ENCODE measurements at places on chromosomes 2 and 18.

DNA sequence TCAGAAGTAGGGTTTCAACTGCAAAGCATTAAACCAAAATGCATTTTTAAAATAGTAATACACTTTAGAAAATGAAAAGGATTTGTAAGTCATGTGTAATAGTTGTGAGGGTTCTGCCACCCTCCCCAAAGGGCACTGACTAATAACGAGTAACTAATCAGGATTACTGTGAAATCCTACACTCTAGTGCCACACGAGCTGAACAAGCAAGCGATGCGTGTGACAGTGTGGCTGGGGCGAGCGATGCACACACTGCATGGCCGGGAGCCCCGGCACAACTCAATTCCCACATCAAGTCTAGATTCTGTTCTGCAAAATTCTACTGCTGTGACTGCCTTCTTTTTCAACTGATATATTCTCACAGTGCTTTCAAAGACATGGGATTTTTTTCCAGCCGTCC, 156.4 kb downstream of the SEPTIN10 start:
- DNase-seq = no peak

GRCh38 chr2:237572742-237573101, 6.3 kb downstream of the PRLH start:
- no peak for DNase-seq

DNA sequence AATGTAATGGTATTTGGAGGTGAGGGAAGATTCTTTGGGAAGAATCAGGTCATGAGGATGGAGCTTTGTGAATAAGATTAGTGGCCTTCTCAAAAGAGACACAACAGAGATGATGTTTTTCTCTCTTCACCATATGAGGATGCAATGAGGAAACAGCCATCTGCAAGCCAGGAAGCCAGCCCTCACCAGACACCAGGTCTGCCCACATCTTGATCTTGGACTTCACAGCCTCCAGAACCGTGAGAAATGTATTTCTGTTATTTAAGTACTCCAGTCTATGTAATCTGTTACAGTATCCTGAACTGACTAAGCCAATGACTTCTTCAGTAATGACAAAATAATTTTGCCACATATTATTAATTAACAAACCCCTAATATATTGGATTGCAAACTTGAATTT, 28.3 kb downstream of the CYRIA start:
- no peak for DNase-seq

DNA sequence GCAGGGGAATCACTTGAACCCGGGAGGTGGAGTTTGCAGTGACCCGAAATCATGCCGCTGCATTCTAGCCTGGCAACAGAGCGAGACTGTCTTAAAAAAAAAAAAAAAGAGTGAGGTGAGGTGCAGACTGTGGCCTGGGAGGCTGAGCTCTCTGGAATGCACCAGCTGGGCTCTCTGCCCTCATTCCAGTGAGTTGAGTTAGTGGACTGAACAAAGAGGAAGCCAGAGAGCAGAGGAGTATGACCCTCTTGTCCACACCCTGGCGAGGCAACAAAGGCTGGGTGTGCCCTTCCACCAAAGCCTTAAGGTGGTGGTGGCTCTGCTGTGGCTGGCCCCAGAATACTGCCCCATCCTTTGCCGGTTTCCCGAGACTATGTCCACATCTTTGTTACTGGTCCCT, 71.3 kb upstream of the ACKR3 start:
- DNase-seq = no peak

- no peak for DNase-seq
These were observed 3.7 kb upstream of the TUBA4B start for GRCh38 chr2:219249203-219249980.

GRCh38 chr2:238155761-238156694, 2.7 kb upstream of the ERFE start:
- DNase-seq = no peak

- no peak for DNase-seq
These were observed 221.8 kb downstream of the SPP2 start for GRCh38 chr2:234272069-234272850.

GRCh38 chr2:51633073-51633472, 601.1 kb upstream of the NRXN1 start:
- no peak for DNase-seq

- no peak for DNase-seq
These were observed 65.3 kb upstream of the FOXI3 start for GRCh38 chr2:88517759-88518201.

GRCh38 chr2:216121255-216121654, 12.1 kb downstream of the XRCC5 start:
- no peak for DNase-seq

GRCh38 chr2:171389325-171389724, 44.5 kb downstream of the METTL8 start:
- no peak for DNase-seq

DNA sequence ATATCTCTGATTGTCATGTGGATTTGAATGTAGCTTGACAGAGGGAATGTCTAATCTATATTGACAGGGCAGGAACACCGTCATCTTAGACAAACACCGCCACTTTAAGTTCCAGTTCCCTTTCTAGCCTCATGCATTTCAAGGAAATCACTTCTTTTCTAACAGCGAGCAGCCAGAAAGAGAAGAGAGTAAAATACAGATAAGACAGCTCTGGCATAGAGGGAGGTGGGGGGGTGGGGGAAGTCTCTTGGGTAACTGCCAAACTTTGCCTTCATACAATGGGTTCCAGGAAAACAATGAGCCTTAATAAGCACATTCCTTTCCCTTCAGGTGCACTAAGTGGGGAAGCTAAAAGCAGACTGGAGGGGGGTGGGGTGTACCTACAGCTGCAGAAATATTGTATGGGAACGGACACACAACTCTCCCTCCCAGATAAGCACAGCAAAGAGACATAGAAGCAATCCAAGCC, 37.2 kb downstream of the CASP10 start:
- DNase-seq = no peak

GRCh38 chr2:139196754-139197153, 416.6 kb upstream of the NXPH2 start:
- no peak for DNase-seq

DNA sequence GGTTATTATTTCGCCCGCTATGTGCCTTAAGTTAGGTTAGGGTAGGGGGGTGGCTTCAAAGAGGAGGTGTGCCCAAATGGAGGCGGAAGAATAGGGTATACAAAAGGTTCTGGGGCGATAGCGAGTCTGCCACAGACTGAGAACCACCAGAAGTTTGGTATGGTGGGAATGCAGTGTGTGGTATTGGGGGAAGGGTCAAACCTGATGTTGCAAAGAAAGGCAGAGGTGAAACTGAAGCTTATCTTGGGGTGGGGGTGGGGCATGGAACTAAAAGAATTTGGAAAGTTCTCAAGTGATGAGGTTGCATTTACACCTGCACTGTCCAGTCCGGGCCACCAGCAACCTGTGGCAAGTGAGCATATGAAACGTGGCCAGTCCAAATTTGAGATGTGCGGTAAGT, 11.8 kb upstream of the CCBE1 start:
- no peak for DNase-seq

- no peak for DNase-seq
These were observed 154.1 kb upstream of the KLHL29 start for GRCh38 chr2:23230885-23231284.

DNA sequence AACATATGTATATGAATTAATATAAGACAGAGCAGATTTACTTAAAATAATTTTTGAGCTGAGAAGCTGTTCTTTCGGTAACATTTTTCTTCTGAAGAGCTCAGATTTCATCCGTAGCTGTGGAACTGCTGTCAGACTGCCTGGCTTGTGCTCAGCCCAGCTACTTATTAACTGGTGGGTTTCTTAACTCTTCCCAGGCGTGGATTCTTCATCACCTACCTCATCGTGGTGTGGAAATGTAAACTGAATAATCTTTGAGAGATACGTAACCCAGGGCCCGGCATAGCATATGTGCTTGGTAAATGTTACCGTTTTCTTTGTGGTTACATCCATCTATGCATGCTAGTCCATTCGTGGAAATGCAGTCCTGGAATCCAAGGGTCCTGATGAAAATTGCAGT, 145.0 kb downstream of the MCFD2 start:
- DNase-seq = no peak

DNA sequence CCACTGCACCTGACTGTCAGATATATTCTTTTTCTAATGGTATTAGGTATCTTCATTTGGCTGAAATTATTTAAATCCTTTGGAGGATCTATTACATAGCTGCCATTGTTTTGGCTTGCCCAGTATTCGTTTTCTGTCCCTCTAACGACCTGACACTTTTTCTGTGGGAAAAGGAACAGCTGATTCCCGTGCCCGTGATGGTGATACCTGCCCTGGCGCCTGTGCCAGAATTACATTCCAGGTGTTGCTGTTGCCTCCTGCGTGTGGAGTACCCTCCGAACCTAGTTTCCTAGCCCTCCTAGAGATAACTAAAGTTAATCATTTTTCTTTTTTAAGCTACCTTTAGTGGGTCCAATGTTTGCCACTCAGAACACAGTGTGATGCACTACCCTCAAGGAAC, 14.0 kb downstream of the HOXD1 start:
- DNase-seq = no peak
